ENCODE measurements at places on chromosomes 3 and 15. TPM values are rescaled to one million over a fixed set of nuclear protein-coding genes. Genes with fewer than 3 reads are reported as not detected.

PP2D1 gene
- total RNA-seq: not detected

GOLGA8S gene
- total RNA-seq: 0.29 TPM

CCR3 gene
- total RNA-seq: not detected

ALDH1A2 gene
- 2.6 TPM for total RNA-seq

LTK gene
- total RNA-seq: 0.72 TPM

RETNLB gene
- total RNA-seq: not detected

GRCh38 chr3:194809382-194809781 lies 123.7 kb downstream of the FAM43A start:
- peaks cover 43% of the 10 kb centered on the region for H3K27me3 ChIP-seq
- H3K27ac ChIP-seq: no peak overlapping the region
- DNase-seq: no peak

DNA sequence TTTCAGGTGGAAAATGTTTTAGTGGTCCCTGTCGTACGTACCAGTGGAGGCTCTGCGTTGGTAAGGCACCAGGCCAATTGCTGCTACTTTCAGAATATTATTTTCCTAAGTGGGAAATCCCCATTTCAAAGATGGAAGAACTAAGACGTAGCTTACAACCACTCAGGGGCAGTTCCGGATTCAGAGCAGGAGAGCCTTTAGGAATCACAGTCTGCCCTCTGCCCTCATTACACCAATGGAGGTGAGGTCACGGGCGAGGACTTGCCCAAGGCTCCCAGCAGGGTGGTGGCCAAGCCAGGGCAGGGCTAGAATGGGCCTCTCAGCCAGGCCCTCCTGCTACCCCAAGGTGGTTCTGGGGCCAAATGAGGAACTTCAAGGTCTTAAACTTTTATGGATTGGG lies 72.6 kb downstream of the RASGRF1 start:
- H3K4me3 ChIP-seq: no peak overlapping the region
- no peaks in the 10 kb centered on the region for H3K36me3 ChIP-seq
- no peaks in the 10 kb centered on the region for H3K27me3 ChIP-seq
- H3K27ac ChIP-seq: no peak overlapping the region

GRCh38 chr3:114706591-114707232 lies 412.9 kb downstream of the TIGIT start:
- peaks cover 9% of the 10 kb centered on the region for H3K4me1 ChIP-seq

- no peak for DNase-seq
- no peaks in the 10 kb centered on the region for H3K36me3 ChIP-seq
- H3K27ac ChIP-seq: no peak overlapping the region
- no peak overlapping the region for H3K4me3 ChIP-seq
Measured at GRCh38 chr3:166191411-166191810, 354.2 kb upstream of the BCHE start.

- no peaks in the 10 kb centered on the region for H3K36me3 ChIP-seq
- peaks cover 20% of the 10 kb centered on the region for H3K27me3 ChIP-seq
- H3K4me3 ChIP-seq: no peak overlapping the region
Measured at GRCh38 chr3:185272033-185272432, 18.2 kb upstream of the EHHADH start.

- no peaks in the 10 kb centered on the region for H3K36me3 ChIP-seq
- H3K27ac ChIP-seq: no peak overlapping the region
- no peaks in the 10 kb centered on the region for H3K4me1 ChIP-seq
- DNase-seq: no peak
Measured at GRCh38 chr15:80267658-80268057, 15.6 kb upstream of the CTXND1 start.

DNA sequence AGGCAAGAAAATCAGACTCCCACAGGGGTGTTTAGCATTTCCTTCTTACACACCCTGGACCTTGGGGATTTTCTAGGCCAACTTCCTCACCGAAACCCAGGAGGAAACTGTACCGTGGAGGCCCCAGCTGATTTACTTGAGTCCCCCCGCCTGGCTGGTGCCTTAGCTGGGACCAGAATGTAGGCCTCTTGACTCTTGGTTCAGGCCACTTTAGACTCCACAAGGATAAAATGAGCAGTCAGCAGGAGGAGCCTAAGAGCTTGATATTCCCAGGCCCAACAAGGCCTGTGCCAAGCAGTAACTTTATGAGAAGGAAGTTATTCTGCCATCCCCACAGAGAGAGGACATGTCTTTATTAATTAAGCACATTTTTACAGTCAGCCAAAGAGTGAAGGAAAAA lies 4.6 kb upstream of the APBA2 start:
- no peaks in the 10 kb centered on the region for H3K36me3 ChIP-seq
- H3K27me3 ChIP-seq: no peaks in the 10 kb centered on the region
- no peak for DNase-seq
- no peaks in the 10 kb centered on the region for H3K4me1 ChIP-seq
- no peak overlapping the region for H3K27ac ChIP-seq

DNA sequence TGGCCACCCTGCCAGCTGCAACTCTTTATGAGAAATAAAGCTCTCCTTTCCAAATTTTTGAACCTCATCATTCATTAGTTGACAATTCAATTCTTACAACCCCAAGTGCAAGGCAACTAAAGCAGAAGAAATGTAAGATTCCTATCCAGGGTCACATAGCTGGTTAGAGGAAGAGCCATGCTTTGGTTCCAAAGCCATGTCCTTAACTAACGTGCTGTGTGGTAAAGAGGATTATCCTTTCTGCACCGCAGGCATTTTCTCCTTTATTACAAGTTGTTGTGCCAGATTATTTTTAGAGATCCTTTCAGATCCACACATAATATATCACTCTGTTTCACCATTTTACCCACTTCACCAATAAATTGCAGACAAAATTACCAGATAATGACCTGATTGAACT lies 36.5 kb downstream of the TM4SF18 start:
- peaks cover 5% of the 10 kb centered on the region for H3K4me1 ChIP-seq
- H3K36me3 ChIP-seq: no peaks in the 10 kb centered on the region
- H3K27me3 ChIP-seq: peaks cover 28% of the 10 kb centered on the region
- H3K27ac ChIP-seq: no peak overlapping the region
- DNase-seq: no peak
- H3K4me3 ChIP-seq: no peak overlapping the region

GRCh38 chr3:146895026-146895749 lies 290.0 kb upstream of the PLSCR5 start:
- no peak for DNase-seq
- no peaks in the 10 kb centered on the region for H3K27me3 ChIP-seq
- H3K4me3 ChIP-seq: no peak overlapping the region
- no peaks in the 10 kb centered on the region for H3K4me1 ChIP-seq
- H3K36me3 ChIP-seq: no peaks in the 10 kb centered on the region
- no peak overlapping the region for H3K27ac ChIP-seq
